ENCODE measurements at places on chromosomes 5 and 9. TPM values are rescaled to one million over a fixed set of nuclear protein-coding genes. Genes with fewer than 3 reads are reported as not detected.

DNA sequence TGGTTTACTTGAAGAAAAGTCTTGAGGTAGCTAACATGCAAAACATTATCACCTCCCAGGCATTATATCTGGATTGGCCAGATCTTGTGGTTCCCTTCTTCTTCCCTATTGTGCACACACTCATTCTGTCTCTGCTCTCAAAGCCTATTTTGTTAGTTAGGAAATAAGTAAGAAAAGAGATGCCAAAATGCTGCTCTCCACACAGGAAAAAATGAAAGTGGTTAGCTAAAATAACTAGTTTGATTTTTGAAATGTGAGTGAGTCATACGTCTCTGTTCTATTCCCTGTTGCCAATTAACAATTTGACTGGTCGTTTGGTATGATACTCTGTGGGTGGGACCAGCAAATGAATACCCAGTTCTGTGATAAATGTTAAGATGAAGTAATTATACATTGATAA, 28.1 kb downstream of the LMNB1 start:
- no peak overlapping the region for H3K27ac ChIP-seq
- H3K36me3 ChIP-seq: no peaks in the 10 kb centered on the region
- no peak for DNase-seq
- no peak overlapping the region for H3K4me3 ChIP-seq
- no peaks in the 10 kb centered on the region for H3K27me3 ChIP-seq

- no peaks in the 10 kb centered on the region for H3K4me1 ChIP-seq
- H3K36me3 ChIP-seq: no peaks in the 10 kb centered on the region
- DNase-seq: no peak
- H3K27me3 ChIP-seq: no peaks in the 10 kb centered on the region
- no peak overlapping the region for H3K4me3 ChIP-seq
- no peak overlapping the region for H3K27ac ChIP-seq
Observed at GRCh38 chr5:151917904-151918303, 6.7 kb downstream of the GLRA1 start.

GRCh38 chr9:109269081-109269480, 51.8 kb downstream of the EPB41L4B start:
- no peaks in the 10 kb centered on the region for H3K36me3 ChIP-seq
- H3K4me1 ChIP-seq: peaks cover 20% of the 10 kb centered on the region
- no peak for DNase-seq

Gene BHMT2
- total RNA-seq: 392 TPM

Gene TEX48
- total RNA-seq: not detected
